Activated T-cell treated with anti-CD3 and anti-CD28 coated beads for 4 hours (primary cell): ENCODE measurements at places on chromosomes 5 and 9.

DNA sequence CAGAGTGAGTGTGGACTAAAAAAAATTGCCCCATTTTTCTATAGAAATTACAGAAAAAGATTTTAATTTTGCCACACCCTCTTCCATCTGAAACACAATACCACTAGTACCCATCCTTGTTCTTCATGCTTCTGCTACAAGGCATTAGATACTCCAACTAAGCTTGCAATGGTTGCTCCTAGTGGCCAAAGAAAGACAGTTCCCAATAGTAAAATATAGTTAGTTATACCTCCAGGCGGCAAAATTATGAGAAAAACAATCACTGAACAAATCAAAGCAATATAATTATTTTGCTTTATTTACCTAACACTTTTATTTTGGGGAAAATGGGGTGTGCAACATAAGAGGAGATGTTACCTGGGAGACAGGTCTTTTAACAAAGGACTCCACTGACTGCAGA is 101.2 kb downstream of the RAPGEF6 start:
- no peak for DNase-seq

DNA sequence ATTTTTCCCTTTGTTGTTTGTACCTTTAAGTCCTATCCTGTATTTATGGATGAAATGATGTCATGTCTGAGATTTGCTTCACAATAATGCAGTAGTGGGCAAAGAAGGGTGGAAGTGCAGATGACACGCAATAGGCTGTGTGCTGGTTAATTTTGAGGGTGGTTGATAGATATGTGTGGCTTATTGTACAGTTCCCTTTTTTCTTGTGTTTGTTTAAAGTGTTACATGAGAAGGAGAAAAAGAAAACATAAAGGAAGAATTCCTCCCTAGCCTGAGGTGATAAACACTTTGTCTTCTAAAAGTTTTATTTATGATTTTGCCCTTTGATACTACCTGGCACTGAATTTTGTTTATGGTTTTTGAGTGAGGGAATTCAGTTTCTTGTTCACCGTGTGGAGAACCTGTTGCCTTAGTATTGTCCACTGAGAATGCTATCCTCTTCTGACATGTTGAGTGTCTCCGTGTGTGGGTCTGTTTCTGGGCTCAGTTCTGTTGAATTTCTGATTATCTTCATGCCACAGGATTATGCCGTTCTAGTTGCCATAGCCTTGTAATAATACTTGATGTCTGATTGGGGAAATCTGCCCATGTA is 52.3 kb upstream of the FAM120AOS start:
- DNase-seq: no peak

GRCh38 chr9:87381050-87381711 is 116.5 kb upstream of the DAPK1 start:
- DNase-seq: no peak

DNA sequence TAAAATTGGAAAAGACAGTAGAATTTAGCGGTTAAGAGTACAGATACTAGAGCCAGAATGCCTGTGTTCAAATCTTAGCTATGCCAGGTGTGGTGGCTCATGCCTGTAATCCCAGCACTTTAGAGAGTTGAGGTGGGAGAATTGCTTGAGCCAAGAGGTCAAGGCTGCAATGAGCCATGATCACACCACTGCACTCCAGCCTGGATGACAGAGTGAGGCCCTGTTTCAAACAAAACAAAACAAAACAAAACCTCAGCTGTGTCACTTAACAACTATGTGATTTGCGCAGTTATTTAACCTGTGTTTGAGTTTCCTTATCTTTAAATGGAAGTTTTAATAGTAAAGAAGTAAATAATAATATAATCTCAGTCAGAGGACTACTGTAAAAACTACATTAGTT is 68.3 kb downstream of the TBCA start:
- DNase-seq: no peak

- no peak for DNase-seq
Measured at GRCh38 chr5:120677481-120677880, 213.4 kb downstream of the PRR16 start.
